ENCODE measurements at places on chromosomes 2 and 18.

DNA sequence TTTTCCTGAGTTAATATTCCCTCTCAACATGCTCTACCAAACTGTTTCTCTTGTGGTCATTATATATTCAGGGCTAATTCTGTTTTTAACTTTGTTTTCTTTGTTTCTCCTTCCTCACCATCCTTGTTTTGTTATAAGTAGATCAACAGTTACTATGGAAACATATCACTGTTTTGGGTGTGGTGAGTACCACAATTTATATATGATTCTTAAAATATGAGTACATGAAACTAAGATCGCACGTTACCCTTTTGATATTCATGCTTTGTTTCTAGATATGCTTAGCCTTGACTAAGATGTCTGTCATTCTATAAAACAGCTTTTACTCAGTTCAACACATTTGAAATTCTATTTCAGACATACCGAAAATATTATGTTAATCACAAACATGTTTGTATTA is 232.3 kb upstream of the ITGA4 start:
- no peak for DNase-seq

- no peak for DNase-seq
These were observed 82.6 kb downstream of the CERKL start for GRCh38 chr2:181574321-181574720.

GRCh38 chr2:1004398-1004797 is 53.7 kb downstream of the SNTG2 start:
- DNase-seq: no peak

GRCh38 chr2:217657252-217657651 is 345.5 kb downstream of the TNS1 start:
- DNase-seq: no peak

DNA sequence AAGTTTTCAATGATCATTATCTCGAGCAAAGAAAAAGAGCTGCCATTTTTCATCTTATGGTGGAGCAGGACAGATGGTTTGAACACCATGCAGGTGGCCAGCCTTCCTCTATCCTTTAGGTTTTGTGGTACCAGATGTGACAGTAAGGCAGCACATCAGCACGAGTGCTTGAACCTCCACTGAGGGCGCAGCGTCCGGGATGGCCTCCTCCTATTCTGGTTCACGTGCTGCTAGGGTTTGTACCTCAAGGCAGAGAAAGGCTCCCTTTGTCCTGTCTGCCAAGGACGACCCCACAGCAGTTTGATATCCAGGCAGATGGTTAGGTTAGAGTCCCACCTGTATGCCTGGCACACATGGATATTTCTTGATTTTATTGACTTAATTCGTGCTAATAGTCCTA is 50.2 kb downstream of the DCDC2C start:
- DNase-seq: no peak

Measured in activated T-helper 1 cell treated with anti-CD3 and anti-CD28 coated beads, Interleukin-2, amount 50 U/mL, for 16 hours (primary cell).